ENCODE measurements at places on chromosomes 7 and 10.

DNA sequence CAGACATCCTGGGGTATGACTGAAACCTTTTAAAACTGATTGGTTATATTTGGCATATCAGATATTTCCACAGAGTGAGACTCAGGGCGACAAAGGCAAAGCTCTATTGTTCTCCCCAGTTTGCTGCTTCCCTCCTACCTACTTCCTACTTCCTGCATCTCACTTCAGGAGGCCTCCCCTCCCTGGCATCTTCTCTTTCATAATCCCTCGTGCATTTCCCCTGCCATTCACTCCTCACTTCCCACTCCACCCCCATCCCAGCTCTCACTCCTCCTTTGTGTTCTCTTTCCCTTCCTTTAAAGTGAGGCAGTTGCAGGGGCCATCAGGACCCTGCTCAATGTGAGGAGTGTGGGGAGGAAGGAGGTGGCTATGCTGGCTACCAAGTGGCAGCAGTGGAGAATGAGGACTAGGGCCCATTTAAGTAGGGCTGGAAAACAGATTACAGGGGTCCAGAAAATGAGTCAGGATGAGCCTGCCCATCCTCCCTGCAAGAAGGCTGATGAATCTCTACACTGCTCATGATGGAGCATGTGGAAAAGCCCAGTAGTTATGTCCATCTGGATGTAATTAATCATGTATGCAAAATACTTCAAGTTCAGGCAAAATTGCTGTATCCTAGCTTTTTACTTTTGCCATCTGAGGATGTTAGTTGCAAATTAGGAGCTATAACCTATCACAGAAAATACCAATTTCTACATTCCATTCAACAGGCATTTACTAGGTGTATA lies 311.8 kb upstream of the IMMP2L start:
- no peak for DNase-seq

- DNase-seq, result no peak
Measured at GRCh38 chr10:74081192-74081803, 69.3 kb downstream of the AP3M1 start.

GRCh38 chr7:107538001-107538400 lies 25.7 kb downstream of the COG5 start:
- no peak for DNase-seq

DNA sequence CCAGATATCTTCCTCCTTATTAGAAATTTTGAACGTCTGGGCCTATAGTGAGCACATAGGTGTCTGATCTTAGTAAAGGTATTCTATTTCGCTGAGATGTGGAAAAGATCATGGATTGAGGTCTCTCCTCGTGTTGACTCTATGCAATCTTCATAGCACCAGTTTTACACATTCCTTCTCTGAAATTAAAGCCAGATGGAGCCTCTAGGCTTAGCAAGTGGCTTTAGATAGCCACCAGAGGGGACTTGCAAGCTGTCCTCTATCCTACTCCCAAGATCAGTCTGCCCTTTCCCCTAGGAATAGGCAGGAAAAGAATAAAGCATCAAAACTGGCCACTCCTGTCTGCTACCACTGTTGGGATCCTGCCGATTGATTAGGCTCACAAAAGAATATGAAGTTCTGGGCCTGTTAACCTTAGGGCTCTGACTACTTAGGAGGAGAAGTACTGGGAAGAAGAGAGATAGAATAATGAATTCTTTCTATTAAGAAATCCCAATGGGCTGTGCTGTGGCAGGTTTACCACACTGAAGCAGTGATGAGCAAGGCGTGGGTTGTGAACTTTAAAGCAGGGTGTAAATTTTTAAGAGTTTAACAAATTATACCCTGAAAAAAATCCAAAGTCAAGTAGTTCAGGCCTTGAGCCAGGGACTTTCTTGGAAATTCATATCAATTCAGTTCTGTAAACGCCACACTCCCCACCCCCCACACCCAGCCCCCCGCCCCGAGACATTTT lies 2.2 kb upstream of the STRIP2 start:
- no peak for DNase-seq

DNA sequence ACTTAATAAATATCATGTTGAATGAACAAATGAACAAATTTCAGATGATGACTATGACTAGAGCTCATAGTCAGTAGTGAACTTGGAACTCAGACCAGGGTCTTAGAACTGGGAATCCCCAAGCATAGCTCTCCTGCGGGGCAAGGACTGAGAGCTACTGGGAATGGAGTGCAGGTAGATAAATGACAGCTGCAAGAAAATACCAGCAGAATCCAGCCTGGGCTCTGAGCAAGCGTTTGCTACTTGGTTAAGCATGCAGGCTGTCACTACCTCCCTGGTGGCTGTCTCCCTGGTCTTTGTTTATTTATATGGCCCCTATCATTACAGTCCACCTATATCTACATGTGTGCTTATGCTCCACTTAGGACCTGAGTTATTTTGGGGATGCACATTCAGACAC lies 208.4 kb downstream of the POU6F2 start:
- DNase-seq, result no peak

- no peak for DNase-seq
Measured at GRCh38 chr7:41039386-41039953, 663.4 kb downstream of the INHBA start.

GRCh38 chr10:59229441-59229840 lies 53.0 kb downstream of the PHYHIPL start:
- no peak for DNase-seq

- no peak for DNase-seq
Measured at GRCh38 chr7:17422966-17423365, 124.5 kb downstream of the AHR start.

GRCh38 chr10:29836396-29836795 lies 201.6 kb upstream of the SVIL start:
- DNase-seq, result no peak

Measured in SW 1271 (cell line).